ENCODE measurements at places on chromosomes 4 and X.

- DNase-seq: no peak
- no peak overlapping the region for H3K27ac ChIP-seq
- no peaks in the 10 kb centered on the region for H3K36me3 ChIP-seq
- H3K4me3 ChIP-seq: no peak overlapping the region
- no peaks in the 10 kb centered on the region for H3K27me3 ChIP-seq
These were observed 117.9 kb upstream of the TBC1D9 start for GRCh38 chr4:140874056-140874455.

DNA sequence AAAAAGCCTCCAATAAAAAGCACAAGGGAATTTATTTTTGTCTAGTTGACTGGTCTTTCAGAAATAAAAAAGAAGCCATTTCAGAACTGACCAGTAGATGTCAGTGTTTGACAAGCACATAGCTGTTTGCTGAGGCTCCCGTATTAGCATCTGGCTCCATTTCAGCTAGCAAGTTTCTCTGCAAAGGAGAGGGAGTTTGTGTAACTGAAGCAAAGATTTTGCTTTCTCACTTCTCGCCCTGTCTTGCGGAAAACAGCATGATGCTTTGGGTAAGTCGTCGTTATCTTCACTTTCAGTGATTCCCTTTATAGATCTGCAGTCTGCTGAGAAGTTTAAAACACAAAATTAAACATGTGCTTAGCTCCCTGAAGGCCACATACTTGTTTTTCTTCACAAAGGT, 85.5 kb downstream of the CT47B1 start:
- H3K27me3 ChIP-seq: no peaks in the 10 kb centered on the region
- H3K27ac ChIP-seq: no peak overlapping the region
- no peaks in the 10 kb centered on the region for H3K36me3 ChIP-seq
- DNase-seq: no peak
- peaks cover 3% of the 10 kb centered on the region for H3K4me1 ChIP-seq

DNA sequence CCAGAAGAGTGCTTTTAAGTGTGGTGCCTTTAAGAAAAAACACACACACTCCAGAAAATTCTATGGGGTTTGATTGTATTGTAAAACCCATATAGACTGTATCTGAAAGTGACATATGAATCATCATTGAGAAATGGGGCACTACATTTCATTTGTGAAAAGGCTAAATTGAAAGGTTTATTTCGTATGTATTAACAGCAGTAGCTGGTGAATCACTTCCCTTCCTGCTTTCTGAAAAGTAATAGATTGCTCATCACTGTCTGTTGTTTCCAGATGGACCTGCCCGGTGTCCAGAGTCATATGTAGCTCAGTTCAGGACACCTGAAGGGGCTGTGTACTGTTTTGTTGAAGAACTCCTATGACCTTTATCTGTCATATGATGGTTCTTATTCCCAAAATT, 28.1 kb upstream of the HPRT1 start:
- H3K36me3 ChIP-seq: no peaks in the 10 kb centered on the region
- H3K4me1 ChIP-seq: no peaks in the 10 kb centered on the region
- no peak overlapping the region for H3K27ac ChIP-seq
- no peak for DNase-seq

DNA sequence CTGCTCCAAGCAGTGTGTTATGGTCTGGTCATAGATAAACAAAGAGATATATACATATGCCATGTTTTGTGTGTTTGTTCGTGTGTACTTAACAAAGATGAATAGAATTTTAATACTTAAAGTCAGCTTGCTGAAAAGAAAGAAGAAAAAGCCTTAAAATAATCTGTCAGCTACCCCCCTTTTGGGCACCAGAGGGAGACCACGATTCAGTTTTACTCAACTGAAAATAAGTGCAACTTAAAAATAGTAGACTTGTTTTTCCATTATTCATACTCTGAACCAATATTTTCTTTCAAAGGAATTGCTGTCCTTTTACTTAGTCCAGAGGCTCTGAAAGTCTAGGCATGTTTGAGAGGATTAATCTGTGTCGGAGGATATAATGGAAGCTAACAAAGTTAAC, 181.7 kb upstream of the AGTR2 start:
- H3K27ac ChIP-seq: no peak overlapping the region
- H3K27me3 ChIP-seq: no peaks in the 10 kb centered on the region
- no peaks in the 10 kb centered on the region for H3K4me1 ChIP-seq
- H3K4me3 ChIP-seq: no peak overlapping the region

- H3K36me3 ChIP-seq: no peaks in the 10 kb centered on the region
- DNase-seq: no peak
- H3K4me1 ChIP-seq: peaks cover 15% of the 10 kb centered on the region
- no peak overlapping the region for H3K4me3 ChIP-seq
- no peaks in the 10 kb centered on the region for H3K27me3 ChIP-seq
- no peak overlapping the region for H3K27ac ChIP-seq
These were observed 3.2 kb downstream of the KLHL2 start for GRCh38 chr4:165210566-165210965.

GRCh38 chr4:184792950-184793555, 32.7 kb downstream of the ACSL1 start:
- peak overlapping the region; percentile 61 for H3K27ac ChIP-seq
- H3K4me1 ChIP-seq: peaks cover 15% of the 10 kb centered on the region
- H3K4me3 ChIP-seq: no peak overlapping the region
- H3K36me3 ChIP-seq: no peaks in the 10 kb centered on the region
- DNase-seq: peak; percentile 95
- H3K27me3 ChIP-seq: no peaks in the 10 kb centered on the region

GRCh38 chrX:82627568-82627967, 880.5 kb upstream of the POU3F4 start:
- H3K4me1 ChIP-seq: no peaks in the 10 kb centered on the region
- no peak for DNase-seq
- no peaks in the 10 kb centered on the region for H3K36me3 ChIP-seq
- no peak overlapping the region for H3K4me3 ChIP-seq

DNA sequence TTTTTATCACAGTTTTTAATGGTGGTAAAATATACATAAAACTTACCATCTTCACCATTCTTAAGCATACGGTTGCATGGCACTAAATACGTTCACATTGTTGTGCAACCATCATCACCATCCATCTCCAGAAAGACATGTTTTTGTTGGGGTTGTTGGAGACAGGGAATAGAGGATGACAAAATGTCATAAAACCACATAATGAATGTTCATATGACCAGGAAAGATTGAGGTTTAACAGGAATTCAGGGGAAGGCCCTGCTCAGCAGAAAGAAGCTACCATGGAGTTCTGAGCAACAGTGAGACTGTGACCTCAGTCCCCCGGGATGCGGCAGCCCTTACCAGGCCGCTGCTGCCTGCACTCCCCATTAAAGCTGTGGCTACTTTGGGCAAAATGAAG, 63.9 kb upstream of the TRIM2 start:
- H3K36me3 ChIP-seq: no peaks in the 10 kb centered on the region
- DNase-seq: no peak
- H3K27ac ChIP-seq: no peak overlapping the region
- peaks cover 4% of the 10 kb centered on the region for H3K27me3 ChIP-seq

DNA sequence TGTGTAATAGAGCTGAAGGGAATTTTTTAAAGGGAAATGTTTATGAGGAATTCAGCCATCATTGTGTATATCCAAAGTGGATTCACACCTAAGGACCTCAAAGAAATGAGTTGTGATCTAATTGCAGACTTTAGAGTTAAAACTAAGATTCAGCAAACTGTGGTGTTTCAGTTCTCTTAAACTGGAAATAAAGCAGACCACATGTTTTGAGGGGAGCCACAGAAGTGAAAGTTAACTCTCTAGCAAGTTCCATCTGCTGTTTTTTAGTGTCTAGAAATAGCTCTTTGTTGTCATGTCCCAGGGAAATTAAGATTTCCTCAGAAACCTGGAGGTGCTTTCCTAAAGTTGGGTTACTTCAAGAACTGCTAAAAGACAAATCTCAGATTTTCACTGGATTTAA, 97.3 kb upstream of the DDX3X start:
- no peak for DNase-seq
- no peaks in the 10 kb centered on the region for H3K27me3 ChIP-seq
- H3K27ac ChIP-seq: no peak overlapping the region
- peaks cover 9% of the 10 kb centered on the region for H3K36me3 ChIP-seq
- H3K4me3 ChIP-seq: no peak overlapping the region

DNA sequence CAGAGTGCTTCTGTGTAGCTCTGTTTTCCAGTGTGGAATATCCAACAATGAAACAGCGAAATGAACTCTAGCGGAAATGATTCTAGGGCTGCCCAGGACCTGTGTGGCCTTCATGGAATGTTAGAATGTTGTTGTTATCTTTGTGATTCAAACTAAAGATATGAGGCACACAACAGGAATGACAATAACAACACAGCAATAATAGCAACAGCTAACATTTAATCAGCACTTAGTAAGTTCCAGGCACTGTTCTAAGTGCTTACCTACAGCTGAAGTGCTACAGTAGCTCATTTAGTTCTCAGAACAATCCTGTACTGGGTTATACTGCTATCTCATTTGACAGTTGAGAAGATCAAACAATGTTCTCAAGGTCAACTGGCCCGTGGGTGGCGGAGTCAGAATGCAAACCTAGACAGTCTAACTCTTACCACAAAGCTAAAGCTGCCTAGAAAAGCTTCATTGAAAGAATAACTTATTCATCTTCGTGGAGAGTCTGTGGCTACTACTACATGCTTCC, 63.7 kb downstream of the MAML3 start:
- no peak overlapping the region for H3K4me3 ChIP-seq
- DNase-seq: no peak
- no peaks in the 10 kb centered on the region for H3K27me3 ChIP-seq
- peaks cover 9% of the 10 kb centered on the region for H3K4me1 ChIP-seq

DNA sequence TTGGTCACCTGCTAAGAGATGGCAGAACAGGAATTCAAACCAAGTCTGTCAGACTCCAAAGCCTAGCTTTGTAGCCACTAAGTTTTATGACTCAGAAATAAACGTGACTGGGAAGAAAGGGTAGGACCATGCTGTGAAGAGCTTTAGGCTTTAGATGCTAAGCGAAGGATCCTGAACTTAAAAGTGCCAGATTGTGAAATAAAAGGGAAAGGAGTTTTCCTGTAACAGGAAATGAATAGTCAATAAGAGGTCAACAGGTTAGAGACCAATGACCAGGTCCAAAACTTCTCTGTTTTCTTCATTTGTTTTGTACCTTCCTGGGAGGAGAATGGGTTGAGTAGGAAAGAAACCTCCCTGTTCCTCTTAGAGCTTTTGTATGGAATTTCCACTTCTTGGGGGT, 98.8 kb upstream of the EOLA2 start:
- no peaks in the 10 kb centered on the region for H3K27me3 ChIP-seq
- no peak overlapping the region for H3K4me3 ChIP-seq
- no peak overlapping the region for H3K27ac ChIP-seq
- H3K4me1 ChIP-seq: peaks cover 18% of the 10 kb centered on the region

DNA sequence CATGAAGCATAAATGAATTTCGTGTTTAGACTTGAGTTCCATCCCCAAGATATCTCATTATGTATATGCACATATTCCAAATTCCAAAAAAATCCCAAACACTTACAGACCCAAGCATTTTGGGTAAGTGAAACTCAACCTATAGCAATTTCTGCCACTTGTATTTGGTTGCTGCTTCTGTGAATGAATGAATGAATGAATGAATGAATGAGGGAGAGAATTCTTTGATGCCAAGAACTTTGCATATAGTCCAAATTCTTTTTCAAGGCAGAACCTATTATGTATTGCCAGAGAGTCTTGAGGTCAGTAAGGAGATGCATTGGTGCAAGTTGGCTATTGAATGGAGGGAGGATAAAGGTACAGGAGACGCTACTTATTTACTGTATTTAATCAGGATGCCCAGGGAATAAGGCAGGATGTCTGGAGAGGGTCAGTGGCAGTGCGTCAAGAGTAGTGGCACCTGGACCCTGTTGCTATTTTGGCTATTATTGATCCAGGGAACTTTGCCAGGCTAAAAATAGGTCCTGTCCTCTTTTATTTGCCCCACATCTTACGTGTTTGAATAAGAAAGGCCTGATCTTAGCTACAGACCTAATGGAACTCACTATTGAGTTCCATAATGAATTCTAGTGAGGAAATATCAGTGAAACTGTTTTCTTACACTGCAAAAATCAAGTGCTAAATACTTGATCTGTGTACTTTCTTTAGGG, 33.9 kb downstream of the ANAPC4 start:
- no peaks in the 10 kb centered on the region for H3K27me3 ChIP-seq
- no peak for DNase-seq
- H3K4me3 ChIP-seq: no peak overlapping the region
- H3K4me1 ChIP-seq: peaks cover 7% of the 10 kb centered on the region

Data from osteoblast (primary cell).